ENCODE measurements at places on chromosomes 1 and 21. TPM values are rescaled to one million over a fixed set of nuclear protein-coding genes. Genes with fewer than 3 reads are reported as not detected.

DNA sequence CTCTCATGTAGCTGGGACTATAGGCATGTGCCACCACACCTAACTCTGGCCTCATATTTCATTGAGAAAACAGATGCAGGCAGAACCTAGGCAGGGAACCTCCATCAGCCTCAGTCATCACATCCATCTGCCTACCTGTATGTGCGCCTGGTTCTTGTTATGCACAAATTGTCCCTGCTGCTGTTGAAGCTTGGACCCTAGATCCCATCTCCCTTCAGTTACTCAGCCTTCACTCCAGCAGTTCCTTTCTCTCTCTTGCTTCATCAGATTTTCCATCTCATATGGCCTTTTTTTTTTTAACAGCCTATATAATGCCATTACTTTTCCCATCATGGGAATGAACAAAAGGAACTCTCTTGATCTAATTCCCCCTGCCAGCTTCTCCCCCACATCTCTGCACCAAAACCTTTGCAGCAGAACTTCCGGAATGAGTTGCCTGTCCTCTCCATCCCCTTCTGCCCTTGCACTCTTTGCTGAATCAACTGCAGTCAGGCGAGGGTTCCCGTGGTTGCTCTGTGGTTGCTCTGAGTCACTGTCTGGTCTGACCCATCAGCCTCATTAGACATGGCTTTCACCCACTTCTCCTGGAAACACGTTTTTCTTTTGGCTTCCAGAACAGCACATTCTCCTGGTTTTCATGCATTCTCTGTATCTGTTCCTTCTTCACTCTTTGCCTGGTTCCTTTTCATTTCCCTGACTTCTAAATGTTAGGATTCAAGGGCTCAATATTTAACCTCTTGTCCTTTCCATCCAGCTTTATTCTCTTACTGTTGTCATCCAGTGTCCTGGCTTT is 41.5 kb downstream of the UBE4B start:
- peak; percentile 85 for DNase-seq

GRCh38 chr1:165610866-165611265 is 20.2 kb upstream of the MGST3 start:
- no peak for DNase-seq

DNA sequence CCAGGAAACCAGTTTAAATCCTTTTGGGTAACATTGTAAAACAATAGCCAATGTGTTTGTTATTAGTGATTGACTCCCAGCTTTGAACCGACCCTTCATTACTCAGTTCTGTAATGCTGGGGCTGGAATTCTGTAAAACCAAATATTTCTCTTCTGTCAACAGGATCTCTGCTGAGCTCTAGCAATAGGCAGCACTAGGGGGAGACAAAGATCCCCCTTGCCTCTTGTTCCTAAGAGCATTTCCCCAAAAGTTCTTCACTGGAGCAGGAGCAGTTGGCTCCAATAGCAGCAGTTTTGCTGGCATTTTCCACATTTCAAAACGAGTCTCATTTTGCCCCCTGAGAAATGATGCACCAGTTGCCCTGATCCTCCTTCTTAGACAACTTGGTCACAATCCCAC is 1671.1 kb downstream of the MRPL39 start:
- no peak for DNase-seq

DNA sequence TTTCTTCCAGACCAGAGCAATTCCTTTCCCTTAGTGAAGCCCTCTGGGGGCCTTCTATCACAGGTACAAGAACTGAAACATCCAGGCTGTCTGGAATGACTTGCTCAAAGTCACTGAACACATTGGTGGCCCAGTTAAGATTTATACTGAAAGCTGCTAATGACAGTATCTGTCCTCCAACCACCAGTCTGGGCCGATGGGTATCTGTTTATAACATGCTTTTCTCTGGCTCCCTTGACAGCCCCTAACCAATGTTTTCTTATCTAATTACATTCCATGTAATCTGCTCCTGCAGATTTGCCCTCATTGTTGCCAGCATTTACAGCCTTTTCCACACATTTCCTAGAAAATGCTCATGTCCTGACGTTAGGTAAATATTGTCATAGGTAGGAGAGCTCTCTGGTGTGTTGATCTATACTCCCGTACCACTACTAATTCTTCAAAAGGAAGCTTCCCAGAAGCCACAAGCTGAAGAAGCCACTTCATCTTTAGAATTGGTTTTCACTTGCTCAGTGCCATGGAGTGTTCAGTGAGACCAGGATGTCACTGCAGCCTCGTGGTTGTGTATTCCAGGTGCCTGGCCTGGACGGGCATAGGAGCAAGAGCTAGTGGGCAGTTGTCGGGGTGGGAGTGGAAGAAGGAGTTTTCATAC is 163.9 kb downstream of the TSEN15 start:
- DNase-seq = no peak

- no peak for DNase-seq
Observed at GRCh38 chr1:27523337-27524020, 33.5 kb upstream of the WASF2 start.

GRCh38 chr1:18446751-18447150 is 34.0 kb upstream of the KLHDC7A start:
- DNase-seq = no peak

TPTE gene
- not detected for total RNA-seq

GRCh38 chr1:187306710-187307415 is 478.1 kb downstream of the PLA2G4A start:
- no peak for DNase-seq

TFF2 gene
- not detected for total RNA-seq

MAP3K21 gene
- 1.8 TPM for total RNA-seq

DNA sequence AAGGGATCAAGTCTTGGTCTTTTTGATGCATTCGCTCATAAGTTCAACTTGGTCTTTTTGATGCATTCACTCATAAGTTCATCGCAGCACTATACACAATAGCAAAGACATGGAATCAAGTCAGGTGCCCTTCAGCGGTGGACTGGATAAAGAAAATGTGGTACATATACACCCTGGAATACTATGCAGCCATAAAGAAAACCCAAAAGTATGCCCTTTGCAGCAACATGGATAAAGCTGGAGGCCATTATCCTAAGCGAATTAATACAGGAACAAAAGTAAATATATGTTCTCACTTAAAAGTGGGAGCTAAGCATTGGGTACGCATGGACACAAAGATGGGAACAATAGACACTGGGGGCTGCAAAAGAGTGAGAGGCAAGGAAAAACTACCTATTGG is 29.8 kb upstream of the FOXE3 start:
- no peak for DNase-seq

ARHGEF10L gene
- total RNA-seq = 143 TPM

- no peak for DNase-seq
Observed at GRCh38 chr1:205832326-205832751, 17.6 kb downstream of the PM20D1 start.

DNA sequence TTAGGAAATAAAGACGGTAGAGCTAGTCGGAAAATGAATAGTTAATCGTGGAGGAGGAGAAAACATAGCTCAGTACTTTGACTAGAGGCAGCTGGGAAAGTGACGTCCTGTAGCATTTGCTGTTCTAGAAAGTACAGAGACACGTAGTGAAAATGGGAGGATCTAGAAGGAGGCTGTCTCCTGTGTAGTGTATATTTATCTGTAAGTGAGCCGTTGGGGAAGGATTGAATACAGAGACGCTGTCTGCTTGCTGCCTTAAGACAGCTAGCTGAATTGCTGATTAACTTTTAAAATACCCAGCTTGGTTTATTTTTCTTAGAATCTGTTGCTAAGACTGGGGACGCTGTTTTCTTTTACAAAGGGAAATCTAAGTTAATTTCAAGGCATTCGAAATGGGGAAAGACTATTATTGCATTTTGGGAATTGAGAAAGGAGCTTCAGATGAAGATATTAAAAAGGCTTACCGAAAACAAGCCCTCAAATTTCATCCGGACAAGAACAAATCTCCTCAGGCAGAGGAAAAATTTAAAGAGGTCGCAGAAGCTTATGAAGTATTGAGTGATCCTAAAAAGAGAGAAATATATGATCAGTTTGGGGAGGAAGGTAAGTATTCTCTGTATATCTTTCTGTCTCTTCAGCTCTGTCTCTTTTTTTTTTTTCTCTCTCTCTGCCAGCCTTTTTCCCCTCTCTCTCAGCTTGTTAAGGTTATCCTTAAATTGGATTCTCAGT is at the start of gene DNAJB4:
Gene DNAJB4 (plus strand): TSS at position 221 of the 729 bp plus-strand sequence. CDS start 172 bp downstream, at position 393.
- DNase-seq = peak; percentile 64

AMPD1 gene
- total RNA-seq = not detected

GJA4 gene
- 45.4 TPM for total RNA-seq

DNA sequence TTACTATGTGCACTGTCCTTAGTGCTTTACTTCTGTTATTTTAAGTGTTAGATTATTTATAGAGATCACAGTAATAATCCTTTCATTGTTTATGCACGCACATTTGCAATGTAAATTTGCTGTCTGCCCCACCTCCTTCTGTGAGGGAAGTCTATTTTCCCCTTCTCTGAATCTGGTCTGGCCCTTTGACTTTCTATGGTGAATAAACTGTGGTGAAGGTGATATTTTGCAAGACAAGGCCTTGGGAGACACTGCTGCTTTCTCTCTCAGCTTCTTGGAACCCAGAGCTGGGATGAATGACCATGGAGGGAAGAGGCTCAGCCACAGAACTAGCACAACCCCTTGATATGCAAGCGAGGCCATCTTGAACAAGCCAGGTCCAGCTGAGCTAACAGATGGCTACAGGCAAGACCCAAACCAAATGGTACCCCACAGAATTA is 156.3 kb downstream of the ST6GALNAC3 start:
- DNase-seq = no peak

CAMK2N1 gene
- total RNA-seq = 11.5 TPM

- peak; percentile 55 for DNase-seq
Observed at GRCh38 chr1:226624526-226624925, 76.0 kb downstream of the STUM start.

LRRC38 gene
- not detected for total RNA-seq

CDC20 gene
- 1.1 TPM for total RNA-seq

DNA sequence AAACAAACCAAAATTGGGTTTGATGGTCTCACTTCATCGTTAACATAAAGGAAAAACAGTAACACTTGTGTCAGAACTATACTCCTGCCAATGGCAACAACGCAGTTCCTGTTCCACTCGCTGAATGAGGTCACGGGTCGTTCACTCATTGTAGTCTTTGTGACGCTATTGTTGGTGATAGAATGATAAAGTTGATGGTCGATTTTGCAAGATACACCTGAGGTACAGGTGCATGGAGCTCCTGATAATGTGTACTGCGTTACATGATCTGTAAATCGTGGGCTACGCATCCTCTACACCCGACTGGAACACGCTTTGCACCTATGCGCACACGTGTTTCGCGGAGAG is 391 bp upstream of the CENPS start:
- DNase-seq = peak; percentile 58

DNA sequence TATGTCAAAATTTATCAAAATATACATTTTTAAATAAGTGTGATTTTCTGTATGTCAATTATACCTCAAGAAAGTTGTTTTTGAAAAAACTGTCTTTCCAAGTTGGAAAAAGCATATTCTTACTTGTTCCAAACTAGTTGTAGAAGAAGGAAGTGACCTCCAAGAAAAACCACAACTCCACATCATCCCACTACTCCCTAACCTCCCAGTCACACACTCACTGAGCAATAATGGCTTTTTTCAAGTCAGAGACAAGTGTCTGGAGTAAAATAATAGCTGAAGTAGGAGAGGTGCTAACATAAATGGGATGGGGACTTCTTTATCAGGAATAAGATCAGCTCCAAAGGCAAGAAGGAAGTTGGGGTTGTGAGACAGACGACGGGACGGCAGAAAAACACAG is 13.4 kb downstream of the EPRS1 start:
- DNase-seq = no peak

KRTAP12-2 gene
- total RNA-seq = not detected

DNA sequence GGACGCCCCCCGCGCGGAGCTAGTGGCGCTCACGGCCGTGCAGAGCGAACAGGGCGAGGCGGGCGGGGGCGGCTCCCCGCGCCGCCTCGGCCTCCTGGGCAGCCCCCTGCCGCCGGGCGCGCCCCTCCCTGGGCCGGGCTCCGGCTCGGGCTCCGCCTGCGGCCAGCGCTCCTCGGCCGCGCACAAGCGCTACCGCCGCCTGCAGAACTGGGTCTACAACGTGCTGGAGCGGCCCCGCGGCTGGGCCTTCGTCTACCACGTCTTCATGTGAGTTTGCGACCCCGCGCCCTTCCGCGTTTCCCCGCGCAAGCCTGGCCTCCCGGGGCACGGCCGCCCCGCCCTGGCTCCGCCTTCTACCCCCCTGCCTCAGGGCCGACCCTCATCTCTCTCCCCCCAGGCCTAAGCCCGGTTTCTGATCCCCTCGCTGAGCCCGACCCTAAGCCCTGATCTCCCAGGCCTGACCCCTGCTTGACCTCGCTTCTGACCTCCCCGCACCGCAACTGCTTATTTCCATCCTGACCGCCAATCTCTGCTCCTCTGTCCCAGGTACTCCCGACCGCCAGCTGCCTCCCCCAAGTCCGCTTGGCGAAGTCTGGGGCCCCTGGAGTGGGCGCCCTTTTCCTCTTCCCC is 669 bp downstream of the KCNQ4 start:
- DNase-seq = no peak

- no peak for DNase-seq
Observed at GRCh38 chr1:230189824-230190223, 122.8 kb downstream of the GALNT2 start.

DISP1 gene
- total RNA-seq = 11.4 TPM

GRCh38 chr1:112882271-112882744 is 73.7 kb downstream of the SLC16A1 start:
- DNase-seq = no peak

GRCh38 chr1:223411309-223411708 is 18.1 kb downstream of the CCDC185 start:
- DNase-seq = no peak

YOD1 gene
- total RNA-seq = 5.5 TPM

DNA sequence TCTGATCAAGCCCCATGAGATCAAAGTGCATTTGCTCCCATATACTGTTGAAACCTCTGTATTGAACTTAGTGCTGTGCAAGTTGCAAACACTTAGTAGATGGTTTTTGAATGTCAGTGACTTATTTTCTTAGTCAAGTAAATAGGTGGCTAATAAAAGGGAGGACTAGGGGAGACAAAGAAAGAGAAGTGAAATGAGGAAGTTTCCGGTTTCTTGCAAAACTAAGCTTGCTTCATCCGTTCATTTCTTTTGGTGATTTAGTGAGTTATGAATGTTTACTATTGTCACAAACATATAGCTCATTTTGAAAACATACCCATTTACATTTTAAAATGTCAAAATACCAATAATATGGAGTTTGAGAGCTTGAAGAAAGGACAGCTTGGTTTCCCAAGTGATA is 23.0 kb downstream of the ADAMTS5 start:
- DNase-seq = no peak

ARHGEF16 gene
- total RNA-seq = 1.4 TPM

DNA sequence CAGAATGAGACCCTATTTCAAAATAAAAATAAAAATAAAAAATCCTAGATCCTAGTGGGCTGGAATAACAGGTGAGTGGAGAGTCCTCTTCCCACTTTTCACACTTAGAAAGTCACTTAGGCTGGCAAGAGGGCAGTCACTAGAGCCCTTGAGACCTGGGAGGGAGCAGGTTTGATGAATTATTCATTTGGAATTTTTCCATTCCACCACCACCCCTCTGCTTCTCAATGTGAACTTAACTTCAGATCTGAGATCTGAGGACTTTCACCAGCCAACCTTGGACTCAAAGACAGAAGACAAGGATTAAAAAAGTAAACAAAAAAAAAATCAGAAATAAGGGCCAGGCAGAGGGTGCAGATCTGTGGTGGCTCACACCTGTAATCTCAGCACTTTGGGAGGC is 16.5 kb downstream of the AKR7A3 start:
- DNase-seq = no peak

LCE2B gene
- not detected for total RNA-seq

- DNase-seq = no peak
Observed at GRCh38 chr1:119380983-119381662, 12.5 kb downstream of the HAO2 start.
